ENCODE measurements at places on chromosomes 4 and X. TPM values are rescaled to one million over a fixed set of nuclear protein-coding genes. Genes with fewer than 3 reads are reported as not detected.

The NOX1 gene
- 0.14 TPM for total RNA-seq

The FGF13 gene
- 2.2 TPM for total RNA-seq

The NLGN3 gene
- 0.18 TPM for total RNA-seq

The DUSP21 gene
- total RNA-seq, result not detected

The IL21 gene
- not detected for total RNA-seq

The RPA4 gene
- total RNA-seq, result 0.71 TPM

The MMRN1 gene
- total RNA-seq, result 0.14 TPM

The MAGEA1 gene
- 0.14 TPM for total RNA-seq

The SNCA gene
- total RNA-seq, result 43.2 TPM

The SSX1 gene
- 0.18 TPM for total RNA-seq

The XAGE1A gene
- not detected for total RNA-seq

The GJB1 gene
- total RNA-seq, result not detected

The TIGD4 gene
- 0.14 TPM for total RNA-seq

The SLITRK4 gene
- under 0.01 TPM for total RNA-seq

The GABRA4 gene
- total RNA-seq, result not detected

The CBLL2 gene
- total RNA-seq, result not detected

The PLXNB3 gene
- total RNA-seq, result 1.3 TPM

The NPY1R gene
- total RNA-seq, result 0.14 TPM
